NCI-H187 treated with DMSO at 0.1 percent for 48 hours (cell line): ENCODE measurements at places on chromosomes 11 and 22.

DNA sequence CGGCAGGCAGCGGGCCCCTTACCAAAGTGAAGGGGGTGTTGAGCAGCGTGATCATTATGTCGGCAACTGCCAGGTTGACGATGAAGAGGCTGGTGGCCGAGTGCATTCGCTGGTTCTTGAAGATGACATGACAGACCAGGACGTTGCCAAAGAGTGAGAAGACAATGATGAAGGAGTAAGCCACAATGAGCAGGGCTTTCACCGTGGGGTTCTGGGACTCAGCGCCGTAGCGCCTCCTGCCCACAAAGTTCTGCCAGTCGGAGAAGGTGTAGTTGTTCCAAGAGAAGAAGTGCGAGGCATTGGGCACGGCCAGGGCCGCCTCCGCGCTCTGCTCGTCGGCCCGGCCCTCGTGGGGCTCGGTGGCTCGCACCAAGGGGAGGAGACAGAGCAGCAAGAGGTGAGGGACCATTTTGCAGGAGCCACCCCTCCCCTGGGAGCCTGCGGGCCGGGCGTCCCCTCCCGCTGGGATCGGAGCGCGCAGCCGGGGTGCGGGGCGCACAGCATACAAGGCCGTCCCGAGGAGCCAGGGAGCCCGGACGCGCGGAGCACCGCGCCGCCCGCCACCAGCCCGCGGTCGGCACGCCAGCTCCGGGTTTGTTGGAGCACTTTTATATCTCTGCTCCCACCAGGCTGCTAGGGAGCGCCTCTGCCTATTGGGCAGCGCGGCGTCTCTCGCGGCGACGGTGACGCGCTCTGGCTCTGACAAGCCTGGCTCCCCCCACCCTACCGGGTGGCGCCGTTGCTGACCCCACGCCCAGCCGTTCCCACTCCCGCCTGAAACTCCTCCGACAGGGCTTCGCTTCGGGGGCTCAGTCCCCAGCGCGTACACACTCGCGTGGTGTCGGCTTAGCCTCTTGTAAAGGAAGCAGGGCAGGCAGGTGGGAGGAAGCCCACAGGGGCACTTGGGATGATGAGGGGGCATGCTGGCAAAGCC is at the start of gene GPR83:
GPR83 (minus strand) TSS at position 581 of the 934 bp plus-strand sequence; CDS start at position 409, 172 bp downstream.
- no peak for DNase-seq

- no peak for DNase-seq
Measured at GRCh38 chr11:69216647-69217051, 60.9 kb downstream of the SMIM38 start.

DNA sequence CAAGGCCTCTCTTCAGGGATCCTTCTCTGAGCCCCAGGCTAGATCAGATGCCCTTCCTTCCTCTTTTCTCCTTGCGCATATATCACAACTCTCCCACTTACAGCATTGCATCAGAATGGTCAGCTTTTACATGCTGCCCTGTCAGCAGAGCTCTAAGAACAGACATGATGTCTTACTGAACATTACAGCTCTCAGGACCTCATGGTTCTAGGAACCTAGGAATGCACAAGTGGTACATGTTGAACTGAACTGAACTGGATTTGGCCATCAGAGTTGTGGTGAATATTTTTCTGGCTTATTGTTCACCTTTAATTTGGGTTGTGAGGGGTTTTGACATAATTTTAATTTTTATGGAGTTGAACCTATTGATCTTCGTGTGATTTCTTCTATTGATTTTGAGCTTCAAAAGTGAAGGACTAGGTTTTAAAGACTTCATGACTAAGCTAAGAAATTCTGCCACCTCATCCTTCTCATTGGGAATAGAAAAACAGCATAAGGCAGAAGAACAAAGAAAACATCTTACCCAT is 37.7 kb upstream of the SPON1 start:
- no peak for DNase-seq

DNA sequence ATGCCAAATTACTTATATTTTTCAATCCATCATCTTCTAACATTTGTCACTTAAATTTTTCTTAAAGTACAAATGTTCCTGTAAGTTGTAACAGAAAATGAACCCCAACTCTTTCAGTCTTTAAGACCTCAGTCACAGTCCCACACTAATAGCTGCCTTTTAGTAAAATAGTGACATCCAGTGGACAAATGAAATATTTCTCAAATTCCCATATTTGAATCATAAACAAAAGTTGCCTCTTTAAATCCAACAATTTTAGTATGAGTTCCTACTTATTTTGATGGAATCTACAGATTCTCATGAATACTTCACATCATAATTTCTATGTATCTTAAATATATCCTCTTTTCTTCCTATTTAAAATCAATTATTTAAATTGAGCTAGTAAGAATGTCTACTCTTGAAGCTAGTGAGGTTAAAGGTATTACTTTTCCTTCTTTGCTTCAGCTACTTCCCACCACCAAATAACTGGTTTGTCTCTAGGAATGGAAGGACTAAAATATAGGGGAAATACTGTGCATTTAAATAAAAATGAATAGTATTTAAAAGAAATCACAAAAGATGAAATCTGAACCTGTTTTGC is 9.2 kb downstream of the LIN7C start:
- DNase-seq: no peak

DNA sequence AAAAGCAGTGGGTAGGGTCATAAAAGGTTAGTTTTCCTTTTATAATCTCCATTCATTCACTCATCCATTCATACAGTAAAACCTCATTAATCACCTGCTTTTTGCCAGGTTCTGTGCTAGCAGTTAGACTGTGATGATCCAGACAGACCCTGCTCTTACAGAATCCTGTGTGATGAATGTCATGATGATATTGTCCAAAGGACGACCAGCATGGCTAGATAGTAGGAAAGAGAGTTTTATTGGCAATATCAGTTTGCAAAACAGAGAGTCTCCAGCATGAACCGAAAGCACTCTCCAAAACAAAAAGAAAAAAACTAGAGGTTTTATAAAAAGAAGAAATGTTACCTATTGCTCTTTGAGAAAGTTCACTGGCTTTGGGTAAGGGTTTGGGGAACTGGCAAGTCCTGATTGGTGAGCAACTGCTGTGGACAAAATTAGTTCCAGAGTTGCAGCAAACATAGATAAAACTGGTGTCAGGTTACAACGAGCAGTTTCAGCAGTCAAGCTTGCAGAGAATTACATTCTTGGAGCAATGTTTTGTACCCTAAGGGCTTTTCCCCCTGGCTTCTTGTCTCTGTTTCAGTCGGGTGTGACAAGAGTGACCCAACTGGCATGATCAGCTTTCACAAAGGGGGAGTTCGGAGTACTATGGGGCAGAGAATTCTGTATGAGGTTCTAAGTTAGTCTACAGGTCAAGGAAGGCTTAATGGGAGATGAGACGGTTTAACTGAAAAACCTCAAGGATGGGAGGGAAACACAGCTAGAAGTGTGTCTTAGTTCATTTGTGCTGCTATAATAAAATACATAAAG is 58.3 kb downstream of the HSD17B12 start:
- no peak for DNase-seq

- no peak for DNase-seq
Measured at GRCh38 chr11:5712507-5712906, 22.9 kb downstream of the TRIM22 start.

- DNase-seq: no peak
Measured at GRCh38 chr11:31045335-31045734, 324.2 kb downstream of the DCDC1 start.

DNA sequence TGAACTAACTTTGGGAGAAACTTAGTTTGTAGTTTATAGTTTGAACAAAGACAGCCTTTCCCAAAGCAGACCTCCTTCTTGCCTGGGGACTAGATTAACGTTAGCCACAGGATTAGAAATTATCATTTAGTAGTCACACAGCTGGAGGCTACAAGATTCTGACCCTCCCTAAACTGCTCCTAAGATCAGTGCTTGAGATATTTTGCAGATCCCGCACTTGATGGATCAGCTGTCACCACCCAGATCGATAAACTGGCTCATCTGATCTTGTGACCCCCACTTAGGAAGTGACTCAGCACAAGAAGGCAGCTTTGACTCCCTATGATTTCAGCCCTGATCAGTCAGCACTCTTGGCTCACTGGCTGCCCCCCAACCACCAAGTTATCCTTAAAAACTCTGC is 1.6 kb downstream of the SLC22A24 start:
- no peak for DNase-seq

GRCh38 chr11:113675003-113675561 is 31.0 kb downstream of the TMPRSS5 start:
- no peak for DNase-seq

- DNase-seq: no peak
Measured at GRCh38 chr11:29333993-29334775, 682.6 kb downstream of the KCNA4 start.

DNA sequence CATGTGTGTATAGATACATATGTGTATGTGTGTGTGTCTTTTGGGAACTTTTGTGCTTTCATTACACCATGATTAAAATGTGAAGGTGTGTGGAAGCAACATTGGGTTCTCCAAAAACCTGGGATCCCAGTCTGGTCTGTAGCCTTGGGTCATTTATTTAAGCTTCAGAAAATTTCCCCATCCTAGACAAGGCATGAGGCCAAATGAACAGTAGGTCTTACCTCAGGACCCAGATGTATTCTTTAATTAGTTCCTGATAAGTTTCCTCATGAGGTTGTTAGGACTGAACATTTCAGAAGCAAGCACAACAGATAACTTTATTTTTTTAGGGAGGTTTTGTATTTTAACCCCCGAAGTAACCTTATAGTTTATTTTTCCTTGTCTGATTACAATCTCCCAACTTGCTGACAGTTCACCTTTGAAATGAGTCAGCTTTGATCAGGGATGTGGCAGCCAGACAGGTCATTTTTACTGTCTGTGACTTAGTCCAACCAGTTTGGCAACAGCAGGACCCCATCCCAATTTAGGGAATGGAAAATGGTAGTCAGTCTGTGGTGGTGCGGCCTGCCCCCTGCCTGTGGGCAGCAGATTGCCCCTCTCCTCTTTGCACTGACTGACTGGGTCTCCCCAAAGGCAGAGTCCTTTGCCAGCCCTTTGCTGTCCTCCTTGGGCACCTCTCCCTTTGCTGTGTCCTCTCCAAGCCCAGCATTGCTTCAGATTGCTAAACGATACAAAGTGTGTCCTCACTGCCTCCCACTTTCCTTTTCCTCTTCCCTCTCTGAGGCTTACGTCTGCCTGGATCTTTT is 88.3 kb downstream of the NAV2 start:
- DNase-seq: no peak

GRCh38 chr22:43476341-43476740 is 64.5 kb downstream of the MPPED1 start:
- no peak for DNase-seq

DNA sequence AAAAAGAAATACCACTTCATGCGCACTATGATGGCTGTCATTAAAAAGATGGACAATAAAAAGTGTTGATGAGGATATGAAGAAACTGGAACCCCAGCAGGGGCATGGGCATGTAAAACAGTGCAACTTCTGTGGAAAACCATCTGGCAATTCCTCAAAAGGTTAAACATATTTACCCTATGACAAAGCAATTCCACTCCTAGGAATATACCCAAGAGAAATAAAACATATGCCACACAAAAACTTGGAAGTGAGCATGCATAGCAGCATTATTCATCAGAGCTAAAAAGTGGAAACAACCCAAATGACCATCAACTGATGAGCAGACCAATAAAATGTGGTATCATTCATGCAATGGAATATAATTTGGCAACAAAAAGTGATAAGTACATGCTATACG is 50.1 kb downstream of the LRRC32 start:
- DNase-seq: no peak

DNA sequence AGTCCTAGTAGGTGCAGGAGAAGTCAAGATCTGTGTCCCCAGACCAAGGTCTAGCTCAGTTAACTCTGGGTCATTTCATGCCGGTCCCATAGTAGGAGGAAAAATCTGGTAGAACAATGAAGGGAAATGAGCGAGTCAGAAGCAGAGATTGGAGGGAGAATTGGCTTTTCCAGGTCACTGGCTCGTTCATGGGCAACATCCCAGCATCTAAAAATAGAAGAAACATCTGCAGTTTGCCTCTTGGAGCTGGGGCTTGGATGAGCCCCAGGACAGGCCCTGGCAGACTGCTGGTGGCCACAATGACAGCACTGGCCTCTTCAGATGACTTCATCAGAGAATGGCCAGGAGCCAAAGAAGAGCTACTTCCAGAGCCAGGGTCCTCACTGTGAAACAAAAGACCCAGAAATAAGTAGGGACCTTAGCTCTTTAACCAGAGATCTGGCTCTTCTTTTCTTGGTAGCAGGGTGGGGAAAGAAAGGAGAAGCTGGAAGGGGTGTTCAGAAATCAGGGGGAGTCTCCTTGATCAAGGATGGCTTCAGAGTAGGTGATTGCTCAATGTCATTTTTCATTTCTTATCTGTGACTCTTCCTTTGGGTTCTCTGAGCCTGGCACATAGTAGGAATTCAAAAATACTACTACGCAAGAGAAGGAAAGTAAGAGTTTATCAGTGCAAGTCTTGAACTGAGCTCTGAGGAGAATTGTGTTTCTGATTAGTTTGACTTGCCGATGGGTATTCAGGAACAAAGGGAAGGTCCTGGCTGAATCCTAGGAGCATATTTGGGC is 102.6 kb downstream of the TMPRSS5 start:
- DNase-seq: no peak

DNA sequence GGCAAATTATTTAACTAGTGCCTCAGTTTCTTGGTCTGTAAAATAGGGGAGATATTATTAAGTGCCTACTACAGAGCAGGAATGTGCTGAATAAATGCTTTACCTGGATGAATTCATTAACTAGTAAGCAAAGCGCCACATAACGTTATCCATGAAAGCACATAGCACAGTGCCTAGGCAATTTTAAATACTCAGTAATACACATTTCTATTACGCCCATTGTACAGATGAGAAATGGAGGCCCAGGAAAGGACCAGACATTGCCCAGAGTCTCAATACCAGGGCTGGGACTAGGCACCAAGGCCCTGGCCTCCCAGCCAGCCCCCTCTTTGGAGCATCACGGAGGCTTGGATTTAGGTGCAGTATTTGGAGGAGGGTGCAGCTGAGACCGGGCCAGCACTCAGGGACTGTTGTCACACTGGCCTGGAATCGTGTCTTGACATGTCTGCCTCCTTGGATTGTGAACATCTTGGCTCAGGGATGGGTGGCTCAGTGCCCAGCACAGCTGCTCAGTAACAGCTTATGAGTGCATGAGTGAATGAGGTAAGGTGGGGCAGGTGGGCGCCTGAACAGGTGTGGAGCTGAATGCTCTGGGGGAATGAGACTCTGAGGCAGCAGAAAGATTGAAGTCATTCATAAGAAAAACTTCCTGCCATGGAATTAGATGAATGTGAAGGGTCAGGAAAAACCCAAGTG is 42.1 kb upstream of the TPBGL start:
- no peak for DNase-seq

- DNase-seq: no peak
Measured at GRCh38 chr11:95571718-95572260, 217.8 kb downstream of the FAM76B start.

GRCh38 chr11:46726206-46726862 is 7.3 kb downstream of the F2 start:
- no peak for DNase-seq
